ENCODE measurements at places on chromosomes 16 and 17.

- peak; percentile 41 for DNase-seq
Observed at GRCh38 chr16:3175157-3176093, 12.6 kb upstream of the OR1F1 start.

DNA sequence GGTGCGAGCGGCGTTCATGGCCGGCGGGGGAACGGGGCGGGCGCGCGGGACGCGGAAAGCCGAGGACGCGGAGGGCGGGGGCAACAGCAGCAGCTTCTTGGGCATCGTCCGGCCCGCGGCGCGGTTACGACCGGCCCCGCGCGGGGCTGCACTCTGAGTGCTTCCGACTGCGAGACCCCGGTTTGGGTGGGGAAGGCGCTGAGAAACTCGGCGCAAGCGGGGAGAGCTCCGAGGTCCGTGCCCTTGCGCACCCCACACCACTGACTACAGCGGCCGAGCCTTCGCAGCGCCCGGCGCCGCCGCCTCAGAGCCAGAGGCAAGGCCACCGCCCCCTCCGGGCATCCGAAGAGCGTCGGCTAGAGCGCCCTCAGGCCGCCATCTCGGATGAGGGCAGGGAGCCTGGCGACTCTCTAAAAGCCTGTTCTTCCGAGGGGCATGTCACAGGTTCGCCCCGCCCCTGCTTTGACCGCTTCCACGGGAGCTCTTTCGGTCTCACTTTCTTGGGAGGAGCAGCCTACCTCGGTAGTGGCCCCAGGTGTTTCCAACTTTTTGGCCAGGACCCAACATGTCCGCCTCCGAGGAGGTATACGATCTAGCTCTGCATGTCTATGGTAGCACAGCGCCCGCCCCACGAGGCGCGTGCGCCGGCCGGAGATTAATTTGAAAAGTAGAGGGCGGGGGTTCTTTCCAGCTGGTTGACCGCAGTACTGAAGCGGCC lies at the start of gene PRPSAP1:
TSS of gene PRPSAP1 (minus strand) at position 318 of the 718 bp plus-strand sequence. CDS start at position 105, 213 bp downstream.
- DNase-seq = peak; percentile 84

- DNase-seq = no peak
Observed at GRCh38 chr17:3796110-3796821, 4.7 kb downstream of the ITGAE start.

- no peak for DNase-seq
Observed at GRCh38 chr17:64236827-64237403, 26.1 kb downstream of the TEX2 start.

DNA sequence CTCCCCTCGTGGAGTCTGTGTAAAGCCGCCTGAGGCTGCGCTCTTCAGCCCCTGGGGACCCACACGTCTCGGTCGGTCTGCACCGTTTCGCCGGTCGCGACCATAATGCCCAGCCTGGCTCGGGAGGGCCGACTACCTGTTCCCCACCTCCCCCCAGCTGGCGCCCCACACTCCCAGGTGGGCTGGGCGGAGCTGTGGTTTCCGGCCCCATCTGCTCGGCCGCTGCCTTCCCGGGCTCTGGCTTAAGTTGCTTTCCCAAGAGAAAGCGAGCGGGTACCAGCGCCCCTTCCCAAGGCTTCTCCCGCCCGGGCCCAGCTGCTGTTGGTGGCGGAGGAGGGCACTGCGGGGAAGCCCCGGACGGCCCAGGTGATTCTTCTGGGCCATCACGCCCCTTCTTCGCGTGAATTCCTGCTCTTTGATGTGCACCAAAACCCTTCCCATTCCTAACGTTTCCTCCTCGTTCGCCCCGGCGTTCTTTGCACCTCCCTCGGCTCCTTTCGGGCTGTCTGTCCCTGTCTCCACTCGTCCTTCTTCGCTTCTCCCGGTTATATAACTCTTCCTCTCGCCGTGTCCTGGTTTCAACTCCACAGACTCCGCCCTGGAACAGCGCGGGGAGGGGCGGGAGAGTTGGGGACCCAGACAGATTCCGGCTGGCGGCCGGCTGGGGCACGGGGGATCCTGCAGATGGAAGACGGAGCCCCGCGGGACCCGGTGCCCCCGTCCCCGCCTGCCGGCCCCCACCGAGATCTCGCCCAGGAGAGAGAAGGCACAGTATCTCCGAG lies 2.0 kb downstream of the KDM6B start:
- DNase-seq = peak; percentile 69

DNA sequence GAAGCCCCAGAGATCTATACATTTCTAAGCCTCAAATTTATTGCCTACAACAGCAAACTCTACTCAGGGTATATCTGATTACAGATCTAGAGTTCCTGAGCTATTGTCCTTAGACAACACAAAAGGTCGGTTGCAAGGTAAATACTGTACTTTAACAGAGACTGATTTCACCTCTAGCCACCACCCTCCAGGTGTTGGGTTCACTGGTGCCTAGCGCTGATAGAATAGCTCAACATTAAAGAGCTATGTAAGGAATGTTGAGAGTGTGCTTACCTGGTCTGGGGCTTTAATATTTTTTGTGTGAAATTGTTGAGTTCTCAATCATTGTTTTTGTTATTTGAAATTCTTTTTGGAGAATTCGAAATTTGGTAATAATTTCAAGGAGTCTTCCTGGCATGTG lies 277.0 kb upstream of the PSMD7 start:
- DNase-seq = no peak

DNA sequence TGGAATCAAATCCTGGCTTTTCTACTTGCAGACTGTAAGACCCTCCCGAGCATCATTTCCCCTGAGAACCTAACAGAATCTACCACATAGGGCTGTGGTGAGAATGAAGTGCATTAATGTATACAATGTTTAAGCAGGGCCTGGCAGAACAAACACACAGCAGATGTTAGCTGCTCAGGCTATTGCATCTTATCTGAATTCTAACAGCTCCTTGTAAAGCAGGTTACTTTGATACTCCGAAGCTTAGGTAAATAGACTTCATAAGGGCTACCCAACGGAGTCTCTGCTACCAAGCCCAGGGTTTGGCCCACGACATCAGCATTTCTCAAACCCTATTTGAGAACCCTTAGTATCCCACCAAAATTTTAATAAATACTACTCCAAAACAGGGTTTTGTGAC lies 24.4 kb upstream of the NOS2 start:
- DNase-seq = no peak

GRCh38 chr17:38719943-38720641 lies 10.0 kb upstream of the CISD3 start:
- DNase-seq = peak; percentile 59

GRCh38 chr17:16652847-16653366 lies 743 bp downstream of the ZNF624 start:
- no peak for DNase-seq

Measured in nephron progenitor cell (in vitro differentiated cells).